ENCODE measurements at places on chromosomes 7 and 10. TPM values are rescaled to one million over a fixed set of nuclear protein-coding genes. Genes with fewer than 3 reads are reported as not detected.

MAGI2 gene
- total RNA-seq: 4.4 TPM

GRCh38 chr10:69976795-69977546 is 75.7 kb upstream of the MACROH2A2 start:
- H3K27me3 ChIP-seq: no peaks in the 10 kb centered on the region
- no peak overlapping the region for H3K27ac ChIP-seq

- no peak for DNase-seq
- H3K4me3 ChIP-seq: no peak overlapping the region
- peaks cover 8% of the 10 kb centered on the region for H3K4me1 ChIP-seq
- no peaks in the 10 kb centered on the region for H3K27me3 ChIP-seq
Observed at GRCh38 chr10:119438717-119439116, 103.8 kb downstream of the RGS10 start.

DNA sequence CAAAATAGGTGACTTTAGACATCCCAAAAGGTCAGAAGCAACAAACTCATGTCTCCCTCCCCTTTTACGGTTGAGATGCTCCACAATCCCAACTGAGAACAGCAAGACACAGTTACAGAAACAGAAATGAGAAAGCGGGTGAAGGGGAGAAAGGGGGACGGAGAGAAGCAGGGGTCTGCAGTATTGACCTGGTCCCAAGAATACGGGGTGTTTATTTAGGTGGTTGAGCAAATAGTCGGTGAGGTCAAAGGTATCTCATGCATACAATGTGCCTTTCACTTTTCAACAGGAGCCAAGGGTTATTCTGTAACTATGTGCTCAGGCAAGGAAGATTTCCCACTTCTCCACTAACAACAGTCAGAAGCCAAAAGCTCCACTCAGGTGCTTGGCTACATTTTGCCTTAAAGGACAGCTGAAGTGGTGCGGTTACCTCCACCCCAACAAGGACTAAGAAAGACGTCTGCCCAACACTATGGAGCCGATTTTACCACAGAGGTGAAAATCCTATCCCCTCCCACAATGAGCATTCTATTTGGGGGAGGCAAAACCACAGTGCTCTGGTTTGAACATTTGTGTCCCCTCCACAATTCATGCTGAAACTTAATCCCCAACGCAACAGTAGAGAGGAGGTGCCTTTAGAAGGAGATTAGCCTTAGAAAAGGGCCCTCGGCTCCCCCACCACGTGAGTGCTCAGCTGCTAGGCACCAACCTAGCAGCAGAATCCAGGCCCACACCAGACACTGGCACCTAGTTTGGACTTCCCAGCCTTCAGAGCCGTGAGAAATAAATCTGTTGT is 77.9 kb downstream of the PARD3 start:
- no peaks in the 10 kb centered on the region for H3K27me3 ChIP-seq
- no peaks in the 10 kb centered on the region for H3K4me1 ChIP-seq
- no peaks in the 10 kb centered on the region for H3K36me3 ChIP-seq
- no peak overlapping the region for H3K27ac ChIP-seq
- no peak for DNase-seq

GRCh38 chr7:41114131-41114530 is 588.8 kb downstream of the INHBA start:
- H3K4me1 ChIP-seq: no peaks in the 10 kb centered on the region
- no peaks in the 10 kb centered on the region for H3K36me3 ChIP-seq
- H3K27me3 ChIP-seq: no peaks in the 10 kb centered on the region

GRCh38 chr10:125146791-125147579 is 13.4 kb downstream of the CTBP2 start:
- peaks cover 21% of the 10 kb centered on the region for H3K27me3 ChIP-seq
- no peak for DNase-seq
- H3K4me3 ChIP-seq: no peak overlapping the region
- peak overlapping the region; percentile 63 for H3K27ac ChIP-seq
- peaks cover 75% of the 10 kb centered on the region for H3K4me1 ChIP-seq
